Effector memory CD8-positive, alpha-beta T cell (primary cell): ENCODE measurements at places on chromosomes 3 and 15.

DNA sequence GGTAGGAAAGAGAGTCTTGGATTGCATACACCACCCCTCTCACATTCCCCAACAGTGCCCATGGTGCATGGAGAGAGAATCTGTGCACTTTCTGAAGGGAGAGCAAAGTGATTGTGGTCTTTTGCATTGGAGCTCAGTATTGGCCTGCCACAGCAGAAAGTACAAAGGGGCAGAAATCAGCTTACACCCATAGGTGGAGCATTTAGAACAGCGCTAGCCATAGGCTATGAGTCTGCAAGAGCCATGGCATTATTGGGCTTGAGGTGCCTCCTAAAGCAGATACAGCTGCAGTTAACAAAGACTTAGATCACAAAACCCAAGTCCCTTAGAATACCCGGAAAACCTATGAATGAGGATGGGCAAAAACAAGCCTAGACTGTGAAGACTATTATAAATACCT is 21.8 kb downstream of the SI start:
- no peak for DNase-seq
- no peaks in the 10 kb centered on the region for H3K36me3 ChIP-seq
- no peaks in the 10 kb centered on the region for H3K27me3 ChIP-seq
- no peaks in the 10 kb centered on the region for H3K4me1 ChIP-seq
- no peak overlapping the region for H3K4me3 ChIP-seq

GRCh38 chr15:71806452-71806931 is 3.9 kb upstream of the NR2E3 start:
- no peaks in the 10 kb centered on the region for H3K36me3 ChIP-seq
- H3K4me3 ChIP-seq, result no peak overlapping the region
- DNase-seq, result no peak
- no peak overlapping the region for H3K27ac ChIP-seq
- H3K4me1 ChIP-seq, result no peaks in the 10 kb centered on the region
- peaks cover 24% of the 10 kb centered on the region for H3K27me3 ChIP-seq

DNA sequence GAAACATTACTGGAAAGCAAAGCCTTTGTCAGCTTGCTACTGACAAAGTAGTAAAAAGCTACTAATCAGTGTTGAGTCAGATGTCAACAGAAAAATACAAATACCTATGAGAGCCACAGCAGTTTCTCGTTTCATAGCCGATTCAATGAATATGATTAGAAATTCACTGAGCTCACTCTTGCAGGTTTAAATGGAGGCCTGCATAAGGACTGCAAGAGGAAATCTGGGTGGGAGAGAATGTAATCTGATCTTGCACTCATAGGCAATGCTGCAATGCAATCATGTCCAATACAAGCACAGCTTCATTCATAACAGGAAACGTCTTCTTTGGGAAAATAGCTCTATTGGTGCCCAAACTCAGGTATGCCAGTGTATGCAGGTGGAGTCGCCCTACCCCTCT is 608.8 kb downstream of the ROBO2 start:
- no peak overlapping the region for H3K4me3 ChIP-seq
- no peak overlapping the region for H3K27ac ChIP-seq
- no peaks in the 10 kb centered on the region for H3K4me1 ChIP-seq

GRCh38 chr3:23566499-23566898 is 239.3 kb upstream of the UBE2E1 start:
- no peak overlapping the region for H3K4me3 ChIP-seq
- H3K36me3 ChIP-seq, result no peaks in the 10 kb centered on the region
- H3K27ac ChIP-seq, result no peak overlapping the region
- H3K27me3 ChIP-seq, result peaks cover 22% of the 10 kb centered on the region
- DNase-seq, result no peak

DNA sequence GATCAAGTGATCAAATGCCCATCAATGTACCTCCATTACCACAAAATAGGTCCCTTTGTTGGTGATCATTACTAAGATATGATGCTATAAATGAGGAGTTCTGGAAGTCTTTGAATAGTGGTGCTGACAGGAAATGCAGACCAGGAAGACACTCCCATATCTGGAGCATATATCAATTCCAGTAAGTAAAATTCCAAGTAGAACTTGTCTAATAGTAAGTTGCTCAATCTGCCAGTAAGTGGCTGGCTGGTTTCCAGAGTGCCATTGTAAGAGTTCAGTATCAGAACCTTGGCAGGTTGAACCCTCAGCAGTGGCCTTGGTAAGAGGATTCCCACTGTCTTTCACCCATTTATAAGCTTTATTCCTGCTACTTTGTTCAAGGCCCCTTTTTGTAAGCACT is 379.9 kb upstream of the RBMS3 start:
- H3K27ac ChIP-seq, result no peak overlapping the region
- no peaks in the 10 kb centered on the region for H3K27me3 ChIP-seq
- no peak overlapping the region for H3K4me3 ChIP-seq
- no peaks in the 10 kb centered on the region for H3K36me3 ChIP-seq
- no peak for DNase-seq

GRCh38 chr15:29910068-29910467 is 87.8 kb upstream of the TJP1 start:
- no peaks in the 10 kb centered on the region for H3K4me1 ChIP-seq
- H3K4me3 ChIP-seq, result no peak overlapping the region
- H3K27me3 ChIP-seq, result no peaks in the 10 kb centered on the region
- H3K36me3 ChIP-seq, result no peaks in the 10 kb centered on the region
- H3K27ac ChIP-seq, result no peak overlapping the region

DNA sequence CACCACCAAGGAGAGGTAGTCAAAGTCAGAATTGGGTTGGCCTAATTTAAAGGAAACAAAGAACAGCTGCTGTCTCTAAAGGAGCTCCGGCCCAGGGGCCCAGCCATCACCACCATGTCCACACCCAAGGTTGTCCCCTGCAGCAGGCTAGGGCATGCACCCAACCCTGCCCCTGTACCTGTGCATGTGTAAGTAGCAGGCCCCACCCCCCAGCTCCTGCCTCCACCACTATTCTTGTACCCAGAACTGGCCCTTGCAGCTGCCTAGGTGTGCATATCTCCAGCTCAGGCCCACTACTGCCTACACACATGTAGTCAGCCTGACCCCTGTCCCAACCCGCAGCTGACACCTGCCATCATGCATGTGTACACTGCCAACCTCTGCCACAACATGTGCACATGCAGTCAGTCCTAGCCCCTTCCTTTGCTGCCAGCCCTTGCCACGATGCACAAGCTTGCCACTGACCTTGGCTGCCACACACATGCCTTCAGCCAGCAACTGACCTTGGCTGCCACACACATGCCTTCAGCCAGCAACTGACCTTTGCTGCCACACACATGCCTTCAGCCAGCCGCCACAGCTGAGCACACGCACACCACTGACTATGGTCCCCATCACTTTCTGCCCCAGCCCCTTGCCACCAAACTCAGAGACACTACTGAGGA is 39.7 kb downstream of the FGF12 start:
- no peaks in the 10 kb centered on the region for H3K4me1 ChIP-seq
- no peak overlapping the region for H3K4me3 ChIP-seq
- DNase-seq, result no peak
- no peak overlapping the region for H3K27ac ChIP-seq
- H3K27me3 ChIP-seq, result no peaks in the 10 kb centered on the region

- H3K4me1 ChIP-seq, result peaks cover 7% of the 10 kb centered on the region
- H3K36me3 ChIP-seq, result no peaks in the 10 kb centered on the region
- DNase-seq, result no peak
- no peak overlapping the region for H3K27ac ChIP-seq
Observed at GRCh38 chr15:29143293-29143692, 126.3 kb downstream of the NSMCE3 start.

GRCh38 chr15:56234804-56235203 is 8.9 kb downstream of the RFX7 start:
- peaks cover 23% of the 10 kb centered on the region for H3K4me1 ChIP-seq
- H3K36me3 ChIP-seq, result no peaks in the 10 kb centered on the region
- no peak overlapping the region for H3K27ac ChIP-seq
- H3K4me3 ChIP-seq, result no peak overlapping the region

DNA sequence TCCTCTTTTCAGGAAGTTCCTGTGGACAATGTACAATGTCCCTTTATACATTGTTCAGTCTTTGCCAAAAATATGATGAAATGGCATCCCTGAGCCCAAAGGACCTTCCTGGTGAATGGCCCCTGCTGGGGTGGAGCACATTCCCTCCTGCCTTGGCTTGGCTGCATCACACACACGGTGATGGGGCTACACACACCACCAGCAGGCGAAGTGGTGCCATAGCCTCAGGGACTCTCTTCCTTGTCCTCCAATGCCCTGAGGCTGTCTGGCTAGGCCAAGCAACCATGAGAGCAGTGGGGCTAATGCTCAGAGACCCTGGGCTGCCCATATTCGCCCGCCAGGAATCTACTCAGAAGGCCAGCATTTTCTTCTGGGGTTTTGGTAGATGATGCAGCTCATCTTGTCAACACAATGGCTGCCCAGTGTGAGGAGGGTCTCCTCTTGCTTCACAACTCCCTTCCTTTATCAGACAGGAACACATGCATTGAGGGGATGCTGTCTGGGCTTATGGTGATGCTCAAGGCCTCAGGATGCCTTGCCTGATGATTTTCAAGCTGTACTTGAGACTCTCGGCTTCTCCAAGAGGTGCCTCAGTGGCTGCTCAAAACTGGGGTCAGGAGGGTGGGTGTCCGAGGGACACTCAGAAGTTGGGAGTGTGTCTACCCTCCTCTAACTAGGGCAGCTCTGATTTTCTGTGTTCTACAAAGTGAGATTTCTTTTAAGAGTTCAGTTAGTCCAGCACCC is 40.9 kb upstream of the EPHB1 start:
- peaks cover 16% of the 10 kb centered on the region for H3K27me3 ChIP-seq
- no peaks in the 10 kb centered on the region for H3K36me3 ChIP-seq
- no peak for DNase-seq
- no peaks in the 10 kb centered on the region for H3K4me1 ChIP-seq
- H3K27ac ChIP-seq, result no peak overlapping the region
- no peak overlapping the region for H3K4me3 ChIP-seq

- H3K27me3 ChIP-seq, result no peaks in the 10 kb centered on the region
- H3K36me3 ChIP-seq, result no peaks in the 10 kb centered on the region
- H3K4me1 ChIP-seq, result no peaks in the 10 kb centered on the region
- no peak overlapping the region for H3K4me3 ChIP-seq
- no peak for DNase-seq
Observed at GRCh38 chr3:70064194-70064779, 64.8 kb downstream of the SAMMSON start.

DNA sequence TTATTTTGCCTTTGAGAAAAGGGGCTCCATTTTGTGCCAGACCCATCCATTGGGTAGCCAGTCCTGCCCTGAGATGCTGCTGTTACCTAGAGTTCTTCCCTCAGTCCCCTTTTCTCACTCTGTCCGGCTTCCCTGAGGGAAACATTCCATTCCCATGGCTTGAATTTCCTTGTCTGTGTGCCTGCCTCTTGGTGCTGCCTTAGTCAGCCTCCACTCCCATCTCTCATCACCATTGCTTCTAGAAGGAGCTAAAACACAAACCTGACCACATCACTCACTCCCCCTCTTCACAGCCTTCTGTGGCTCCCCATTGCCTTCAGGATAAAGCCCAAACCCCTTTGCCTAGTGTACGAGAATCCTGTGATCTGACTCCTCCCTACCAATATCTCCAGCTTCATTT is 25.2 kb upstream of the C2CD4B start:
- no peak overlapping the region for H3K27ac ChIP-seq
- H3K4me3 ChIP-seq, result no peak overlapping the region
- no peaks in the 10 kb centered on the region for H3K4me1 ChIP-seq
- H3K27me3 ChIP-seq, result peaks cover 40% of the 10 kb centered on the region
- no peak for DNase-seq

GRCh38 chr3:114739627-114740026 is 407.5 kb downstream of the ZBTB20 start:
- no peak for DNase-seq
- peaks cover 4% of the 10 kb centered on the region for H3K36me3 ChIP-seq
- H3K4me3 ChIP-seq, result no peak overlapping the region

GRCh38 chr3:97871186-97871585 is 49.4 kb downstream of the CRYBG3 start:
- H3K27me3 ChIP-seq, result peaks cover 9% of the 10 kb centered on the region
- no peaks in the 10 kb centered on the region for H3K36me3 ChIP-seq
- H3K4me3 ChIP-seq, result no peak overlapping the region
- peaks cover 8% of the 10 kb centered on the region for H3K4me1 ChIP-seq

DNA sequence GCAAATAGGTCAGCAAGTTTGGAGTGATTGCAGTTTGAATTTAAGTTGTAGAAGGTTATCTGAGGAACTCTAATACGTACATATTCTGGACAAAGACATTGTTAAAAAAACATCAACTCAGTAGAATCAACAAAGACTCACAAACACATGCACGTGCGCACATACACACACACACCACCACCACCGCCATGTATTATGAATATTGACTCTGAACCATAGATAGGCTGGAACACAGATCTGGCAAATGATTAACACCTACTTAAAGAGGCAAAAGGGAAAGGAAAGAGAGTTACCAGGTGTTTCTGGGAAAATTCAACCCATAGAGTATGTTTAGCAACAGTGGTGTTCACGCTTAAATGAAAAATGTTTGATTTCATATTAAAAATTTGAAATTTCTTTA is 334.2 kb upstream of the ALCAM start:
- DNase-seq, result no peak
- no peaks in the 10 kb centered on the region for H3K27me3 ChIP-seq
- no peaks in the 10 kb centered on the region for H3K36me3 ChIP-seq
- no peak overlapping the region for H3K4me3 ChIP-seq

DNA sequence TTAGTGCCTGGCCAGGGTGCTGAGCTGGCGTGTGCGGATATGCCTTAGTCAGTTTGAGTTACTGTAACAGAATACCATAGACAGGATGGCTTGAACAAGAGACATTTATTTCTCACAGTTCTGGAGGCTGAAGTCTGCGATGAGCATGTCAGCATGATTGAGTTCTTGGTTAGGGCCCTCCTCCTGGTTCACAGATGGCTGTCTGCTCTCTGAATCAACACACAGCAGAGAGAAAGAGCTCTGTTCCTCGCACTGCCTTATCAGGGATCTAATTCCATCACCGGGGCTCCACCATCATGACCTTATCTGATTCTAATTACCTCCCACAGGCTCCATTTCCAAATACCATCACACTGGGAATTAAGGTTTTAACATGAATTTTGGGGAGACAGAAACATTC is 386.6 kb upstream of the DPH6 start:
- no peaks in the 10 kb centered on the region for H3K27me3 ChIP-seq
- no peaks in the 10 kb centered on the region for H3K4me1 ChIP-seq
- H3K27ac ChIP-seq, result no peak overlapping the region

DNA sequence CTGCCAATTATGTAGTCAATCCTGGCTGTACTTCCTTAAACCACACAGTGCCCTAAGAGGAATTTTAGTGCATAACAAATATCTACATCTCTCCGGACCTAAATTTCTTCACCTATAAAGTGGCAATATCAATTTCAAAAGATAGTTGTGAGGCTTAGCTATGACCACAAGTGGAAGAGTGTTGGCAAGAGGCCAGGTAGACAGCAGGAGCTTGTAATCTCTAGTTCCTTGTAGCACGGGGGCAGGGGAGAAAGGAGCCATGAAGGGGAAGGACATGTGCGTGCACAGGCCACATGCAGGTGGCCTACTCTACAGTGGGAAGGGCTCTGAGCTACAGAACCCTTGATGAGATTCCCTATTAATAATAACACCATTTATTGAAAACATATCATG is 269.7 kb downstream of the ABHD5 start:
- no peak for DNase-seq
- no peaks in the 10 kb centered on the region for H3K36me3 ChIP-seq
- H3K27ac ChIP-seq, result no peak overlapping the region
- H3K4me1 ChIP-seq, result no peaks in the 10 kb centered on the region
- peaks cover 36% of the 10 kb centered on the region for H3K27me3 ChIP-seq
- H3K4me3 ChIP-seq, result no peak overlapping the region

- no peaks in the 10 kb centered on the region for H3K36me3 ChIP-seq
- no peaks in the 10 kb centered on the region for H3K27me3 ChIP-seq
- no peak overlapping the region for H3K27ac ChIP-seq
- no peaks in the 10 kb centered on the region for H3K4me1 ChIP-seq
- no peak for DNase-seq
Observed at GRCh38 chr3:65265942-65266590, 578.3 kb upstream of the ADAMTS9 start.
